Coronary artery (tissue), 2 donors: ENCODE measurements at places on chromosomes 2 and 18.

DNA sequence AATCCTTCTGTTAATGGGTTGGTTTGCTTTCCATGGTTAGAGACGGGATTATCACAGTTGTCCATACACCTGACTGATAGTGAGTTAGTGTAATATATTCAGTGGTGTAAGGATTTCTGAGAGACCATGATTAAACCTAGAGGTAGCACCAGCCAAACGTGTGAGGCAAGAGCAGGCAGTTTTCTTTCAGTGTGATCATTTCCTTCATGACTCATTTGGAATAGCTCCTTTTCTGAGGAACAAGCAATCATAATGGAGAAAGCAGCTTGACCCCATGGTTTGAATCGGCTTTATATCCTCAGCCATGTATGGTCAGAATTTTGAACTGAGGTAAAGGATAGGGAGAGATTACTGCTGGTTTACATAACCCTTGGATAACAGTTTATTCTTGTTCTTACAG lies 2.9 kb downstream of the MXD1 start:
- no peak for DNase-seq

DNA sequence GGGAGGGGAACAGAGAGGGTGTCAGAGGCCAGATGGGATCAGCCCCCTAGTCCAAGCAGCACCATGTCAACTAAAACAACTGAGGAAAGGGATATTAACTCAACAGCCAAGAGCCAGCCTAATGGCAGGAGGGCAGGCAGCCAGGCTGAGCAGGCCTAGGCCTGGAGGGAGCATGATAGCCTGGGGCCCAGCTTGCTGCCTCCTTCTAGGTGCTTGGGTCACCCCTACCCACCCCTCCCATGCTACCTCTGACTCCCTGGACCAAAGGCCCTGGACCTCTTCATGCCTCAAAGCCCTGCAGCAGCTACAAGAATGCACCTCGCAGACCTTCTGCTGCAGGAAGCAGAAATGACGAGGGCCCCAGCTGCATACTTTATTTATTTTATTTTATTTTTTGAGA lies 22.1 kb upstream of the TNS1 start:
- peak; percentile 64 for DNase-seq

- DNase-seq: no peak
Observed at GRCh38 chr2:58686776-58687175, 445.7 kb upstream of the FANCL start.

- no peak for DNase-seq
Observed at GRCh38 chr2:222294996-222295367, 3.8 kb downstream of the PAX3 start.

DNA sequence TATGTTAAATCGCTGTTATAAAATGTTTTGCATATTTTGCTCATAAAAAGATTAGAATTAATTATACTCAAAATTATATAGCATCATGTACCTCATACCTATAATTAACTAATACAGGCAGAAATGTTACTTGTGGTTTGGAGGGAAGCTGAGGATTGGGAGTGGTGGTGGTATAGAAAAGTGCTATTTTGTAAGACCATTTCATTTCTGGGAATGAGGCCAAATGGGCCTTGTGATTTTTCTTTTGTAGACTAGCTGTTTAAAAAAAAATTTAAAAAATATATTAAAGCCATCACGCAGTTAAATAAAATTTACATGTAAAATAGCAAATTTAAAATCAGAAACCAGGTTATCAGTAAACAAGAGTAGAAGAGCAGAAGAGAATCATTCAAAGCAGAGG lies 560.8 kb upstream of the FAM98A start:
- DNase-seq: no peak

- no peak for DNase-seq
Observed at GRCh38 chr18:23200756-23201155, 65.5 kb downstream of the CABLES1 start.

DNA sequence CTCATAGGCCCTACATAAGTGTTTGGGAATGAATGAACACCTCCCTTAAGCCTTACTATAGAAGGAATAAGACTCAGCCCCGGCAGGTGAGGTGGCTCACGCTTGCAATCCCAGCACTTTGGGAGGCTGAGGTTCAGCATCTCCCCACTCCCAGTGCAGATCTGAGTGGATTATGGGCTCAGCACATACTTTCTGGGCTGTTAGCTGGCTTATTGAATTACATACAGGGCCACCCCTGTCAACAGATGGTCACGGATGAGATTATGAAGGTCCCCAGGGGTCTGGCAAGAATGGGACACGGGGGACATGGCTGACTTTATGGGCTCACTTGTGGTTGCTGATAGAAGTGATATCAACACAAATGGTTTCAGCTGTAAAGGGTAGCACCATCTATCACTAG lies 322.3 kb downstream of the TSN start:
- DNase-seq: no peak

- no peak for DNase-seq
Observed at GRCh38 chr18:58515175-58515775, 113.6 kb downstream of the ALPK2 start.

- no peak for DNase-seq
Observed at GRCh38 chr2:102258025-102258385, 53.4 kb upstream of the IL1RL1 start.

- no peak for DNase-seq
Observed at GRCh38 chr2:147826278-147827087, 18.3 kb upstream of the ACVR2A start.

DNA sequence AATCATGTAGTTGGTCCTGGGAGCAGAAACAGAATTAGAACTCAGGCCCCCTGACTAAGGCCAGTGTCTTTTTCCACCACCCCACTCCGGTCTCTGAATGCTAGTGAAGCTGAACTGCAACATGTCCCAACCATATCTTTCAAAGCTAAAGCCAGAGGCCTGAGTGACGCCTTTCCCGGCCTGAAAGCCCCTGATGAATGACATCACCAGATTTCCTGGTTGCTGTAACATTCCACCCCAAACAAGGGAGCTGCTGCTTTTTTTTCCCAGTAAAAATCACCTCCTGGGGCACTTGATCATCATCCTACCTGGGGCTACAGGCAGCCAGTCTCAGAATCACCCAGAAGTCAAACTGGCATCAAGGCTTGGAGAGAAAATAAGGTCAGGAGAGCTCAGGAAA lies 162.7 kb downstream of the ARL4C start:
- no peak for DNase-seq

GRCh38 chr18:62332964-62333695 lies 8.0 kb downstream of the TNFRSF11A start:
- DNase-seq: no peak

DNA sequence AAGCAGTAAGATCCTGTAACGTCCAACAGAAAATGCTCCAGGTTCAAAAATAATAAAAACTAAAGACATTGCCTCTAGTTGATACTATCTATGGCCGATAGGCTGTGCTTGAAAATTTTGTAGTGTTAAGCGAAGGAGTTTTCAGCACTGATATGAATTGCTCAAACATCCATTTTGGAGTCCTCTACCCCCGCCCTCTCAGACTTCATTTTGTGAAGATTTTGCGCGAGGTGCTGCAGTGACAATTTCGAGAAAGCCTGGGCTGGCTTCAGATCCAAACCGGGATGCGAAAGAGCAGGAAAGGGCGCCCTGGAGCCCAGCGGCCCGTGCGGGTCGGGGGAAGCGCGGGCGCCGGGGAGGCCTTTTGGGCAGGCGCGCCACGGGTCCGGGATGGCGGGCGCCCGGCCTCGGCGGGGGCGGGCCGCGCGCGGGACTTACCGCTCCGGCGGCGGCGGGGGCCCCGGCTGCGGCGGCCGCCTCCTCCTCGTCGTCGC lies 1.8 kb downstream of the SP3 start:
- peak; percentile 81 for DNase-seq

DNA sequence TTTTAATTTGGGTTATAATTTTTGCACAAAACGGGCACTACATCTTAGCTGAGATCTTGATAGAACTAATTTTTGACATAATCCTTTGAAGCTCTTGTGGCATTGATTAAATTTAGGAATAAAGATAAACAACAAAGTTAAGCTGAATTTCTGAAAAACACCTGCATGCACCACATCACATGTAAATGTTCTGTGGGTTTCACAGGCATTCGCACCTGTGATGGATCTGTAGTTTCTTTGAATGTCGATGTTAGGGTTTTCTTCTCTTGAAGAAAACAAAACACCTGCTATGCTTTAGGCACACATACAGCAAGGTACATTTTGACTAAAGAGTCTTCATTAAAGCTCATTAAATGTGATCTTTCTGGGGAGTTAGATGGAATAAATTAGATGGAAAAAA lies 60.3 kb downstream of the RPIA start:
- no peak for DNase-seq

GRCh38 chr2:240127911-240128607 lies 8.0 kb downstream of the COPS9 start:
- DNase-seq: peak; percentile 65

- DNase-seq: peak; percentile 38
Observed at GRCh38 chr2:109526442-109526970, 87.3 kb downstream of the SEPTIN10 start.

DNA sequence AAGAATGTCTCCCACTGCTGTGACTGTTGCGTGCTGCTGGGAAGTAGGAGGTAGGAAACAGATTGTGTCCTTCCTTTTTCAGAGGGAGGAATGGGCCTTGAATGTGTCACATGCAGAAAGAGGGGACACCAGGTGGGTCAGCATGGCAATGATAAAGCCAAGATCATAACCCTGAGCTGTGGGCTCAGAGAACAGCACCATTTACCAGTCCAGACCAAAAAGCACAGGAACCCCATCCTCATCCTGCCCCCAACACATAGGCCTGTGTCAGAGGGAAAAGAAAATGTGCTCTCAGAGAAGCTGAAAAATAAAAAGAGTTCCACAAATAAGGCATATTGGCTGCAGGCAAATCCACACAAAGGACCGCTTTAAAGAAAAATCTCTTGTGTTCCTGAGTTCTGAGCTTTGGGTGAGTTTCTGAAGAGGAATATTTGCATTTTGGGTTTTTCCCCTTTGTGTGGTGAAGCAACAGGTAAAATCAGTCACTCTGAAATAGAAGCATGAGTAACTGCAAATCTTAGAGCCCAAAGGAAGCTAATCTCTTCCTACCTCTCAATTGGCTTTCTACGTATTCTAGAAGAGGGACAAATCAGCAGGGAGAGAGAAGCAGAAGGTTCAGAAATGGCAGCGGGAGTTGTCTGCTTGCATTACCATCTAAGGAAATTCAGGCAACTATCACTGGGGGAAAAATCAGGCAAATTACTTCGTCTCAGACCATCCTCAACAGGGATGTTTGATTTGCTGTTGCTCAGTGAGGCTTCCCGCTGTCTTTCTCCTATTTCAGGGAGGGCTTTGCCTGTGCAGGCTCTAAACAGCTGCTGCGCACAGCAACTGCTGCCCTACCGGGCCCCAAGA lies 106.8 kb downstream of the BCL11A start:
- DNase-seq: no peak

DNA sequence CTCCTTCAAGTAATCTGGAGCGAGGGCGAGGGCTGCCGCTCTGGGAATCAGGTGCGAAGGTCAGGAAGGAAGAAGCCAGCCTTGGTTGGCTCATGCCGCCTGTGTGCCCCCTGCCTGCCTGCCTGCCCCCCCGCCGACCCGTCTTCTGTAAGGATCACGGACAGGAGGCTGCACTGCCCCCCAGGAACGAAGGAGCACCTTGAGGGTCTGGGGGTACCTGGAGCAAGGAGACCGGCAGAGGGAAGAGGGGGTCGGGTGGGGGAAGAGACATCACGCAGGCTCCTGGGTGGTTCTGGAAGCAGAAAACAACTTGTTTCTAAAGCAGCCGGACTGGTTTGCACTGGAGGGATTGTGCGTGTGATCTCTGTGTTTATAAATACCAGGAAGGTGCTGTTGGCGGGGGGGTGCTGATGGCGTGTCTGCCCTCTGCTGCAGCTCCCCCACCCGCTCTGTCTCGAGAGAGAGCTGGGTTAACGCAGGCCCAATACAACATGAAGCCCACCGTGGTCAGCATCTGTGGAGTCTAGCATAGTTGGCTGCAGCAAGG lies 1.7 kb downstream of the FOSL2 start:
- no peak for DNase-seq

DNA sequence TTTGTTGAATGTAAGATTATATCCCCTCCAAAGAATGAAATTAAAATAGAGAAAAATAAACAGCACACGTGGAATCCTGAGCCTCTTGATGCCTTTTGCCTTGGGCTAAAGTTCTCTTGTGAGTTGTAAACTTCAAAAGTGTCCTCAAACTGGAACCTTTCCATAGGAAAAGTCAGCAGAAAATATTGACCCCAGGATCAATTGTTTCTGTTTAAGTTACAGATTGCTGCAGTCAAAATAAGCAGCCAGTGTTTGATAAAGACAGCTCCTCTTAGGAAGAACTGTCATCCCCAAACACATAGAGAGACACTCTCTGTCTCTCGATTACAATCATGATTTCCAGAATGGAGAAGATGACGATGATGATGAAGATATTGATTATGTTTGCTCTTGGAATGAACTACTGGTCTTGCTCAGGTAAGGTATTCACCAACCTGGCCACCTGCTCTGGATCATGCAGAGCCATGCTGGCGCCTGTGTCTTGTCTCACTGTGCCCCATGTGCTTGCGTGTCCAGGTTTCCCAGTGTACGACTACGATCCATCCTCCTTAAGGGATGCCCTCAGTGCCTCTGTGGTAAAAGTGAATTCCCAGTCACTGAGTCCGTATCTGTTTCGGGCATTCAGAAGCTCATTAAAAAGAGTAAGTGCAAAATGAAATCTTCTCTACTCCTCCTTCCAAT lies at the start of gene SPP2:
Gene SPP2, plus strand, starts transcription at position 248 of the 681 bp plus-strand sequence. Its CDS starts 85 bp downstream, at position 333.
- DNase-seq: no peak

GRCh38 chr2:96924775-96925747 lies 55.2 kb upstream of the SEMA4C start:
- no peak for DNase-seq

DNA sequence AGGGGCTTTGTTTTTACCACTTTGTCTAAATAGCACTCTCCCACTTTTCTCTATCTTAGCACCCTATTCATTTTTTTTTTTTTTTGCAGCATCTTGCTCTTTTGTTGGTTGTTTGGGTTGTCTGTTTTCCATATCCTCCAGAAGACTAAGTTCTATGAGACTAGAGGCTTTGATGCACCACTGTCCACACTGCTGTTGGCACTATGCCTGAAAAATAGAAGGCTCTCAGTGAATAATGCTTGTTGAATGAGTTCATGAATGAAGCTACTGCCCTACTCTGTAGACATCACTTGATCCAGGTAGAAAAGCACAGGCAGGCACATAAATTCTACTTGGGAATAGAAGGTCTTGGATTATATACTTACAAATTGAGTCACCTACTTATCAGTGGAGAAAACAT lies 7.3 kb downstream of the IL1A start:
- no peak for DNase-seq

DNA sequence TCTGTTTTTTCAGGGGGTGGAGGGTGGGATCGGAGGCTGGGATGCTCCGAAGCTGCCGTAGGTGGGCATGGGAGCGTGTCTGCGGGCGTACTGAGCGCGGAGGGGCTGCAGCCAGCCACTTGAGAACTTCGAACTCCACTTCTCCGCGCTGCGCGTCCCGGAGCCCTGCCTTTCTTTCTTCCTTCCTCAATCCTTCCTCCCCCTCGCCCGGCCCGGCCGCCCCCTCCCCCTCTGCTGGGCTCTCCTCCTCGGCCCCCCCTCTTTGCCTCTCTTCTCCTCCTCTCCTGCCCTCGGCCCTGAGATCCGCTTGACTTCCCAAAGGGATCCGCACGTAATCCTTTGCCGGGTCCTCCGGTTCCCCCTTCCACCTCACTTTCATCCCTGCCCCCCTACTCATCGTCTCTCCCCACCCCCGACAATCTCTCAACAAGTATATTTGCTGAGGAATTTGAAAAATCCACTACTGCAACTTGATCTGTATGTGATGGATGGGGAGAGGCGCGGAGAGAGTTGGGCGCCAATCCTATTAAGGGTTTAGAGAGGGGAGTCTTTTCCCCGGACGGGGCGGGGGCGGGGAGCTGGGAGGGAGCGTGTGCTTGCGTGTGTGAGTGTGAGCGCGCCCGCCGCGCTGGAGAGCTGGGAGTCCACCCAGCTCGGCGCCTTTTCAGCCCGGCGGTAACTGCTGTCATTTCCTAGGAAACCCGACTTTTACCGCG lies 1.1 kb downstream of the GLI2 start:
- DNase-seq: peak; percentile 76

- no peak for DNase-seq
Observed at GRCh38 chr2:45330637-45331409, 280.2 kb downstream of the SRBD1 start.
